ENCODE measurements at places on chromosomes 2 and 18.

- DNase-seq = no peak
Measured at GRCh38 chr2:219266232-219266631, 12.5 kb upstream of the TUBA4A start.

GRCh38 chr2:31945572-31945935 is 65.3 kb downstream of the MEMO1 start:
- no peak for DNase-seq

- DNase-seq = no peak
Measured at GRCh38 chr18:47284721-47285395, 33.4 kb upstream of the SKOR2 start.

GRCh38 chr2:17971531-17972125 is 93.2 kb downstream of the KCNS3 start:
- no peak for DNase-seq

DNA sequence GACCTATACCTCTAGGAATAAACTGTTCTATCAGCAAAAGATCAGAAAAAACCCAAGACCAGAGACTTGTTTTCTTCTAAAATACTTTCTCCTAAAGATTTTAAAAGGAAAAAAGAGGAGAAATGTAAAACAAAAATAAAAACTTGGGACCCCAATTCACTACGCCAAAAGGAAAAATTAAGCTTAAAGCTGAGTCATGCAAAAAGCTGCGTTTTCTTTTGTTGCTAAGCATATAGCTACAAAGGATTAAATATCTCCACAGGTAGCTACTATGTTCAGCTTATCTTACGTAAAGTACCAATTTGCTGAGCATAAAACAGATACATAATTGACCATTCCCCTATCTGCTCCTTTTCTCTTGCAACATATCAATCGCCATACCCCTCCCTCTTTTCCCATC is 950.0 kb upstream of the NXPH2 start:
- no peak for DNase-seq

DNA sequence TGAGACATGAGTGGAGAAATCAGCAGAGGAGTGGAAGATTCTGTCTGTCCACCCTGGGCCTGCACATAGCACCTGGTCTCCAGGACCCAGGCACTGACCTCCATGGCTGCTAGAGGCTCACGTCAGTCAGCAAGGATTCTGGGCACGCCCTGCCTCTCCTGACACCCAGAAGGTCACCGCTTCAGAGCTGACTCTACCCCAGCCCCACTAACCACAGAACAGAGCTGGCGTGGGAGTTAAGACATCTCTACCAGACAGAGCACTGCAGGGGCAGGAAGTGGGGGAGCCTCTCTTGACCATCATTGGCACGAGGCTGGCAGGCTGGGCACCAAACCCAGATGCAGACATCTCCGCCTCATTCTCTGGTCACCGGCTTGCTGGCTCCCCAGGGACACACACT is 3.0 kb downstream of the ADCY3 start:
- DNase-seq = no peak

GRCh38 chr18:13317801-13318200 is 99.2 kb downstream of the LDLRAD4 start:
- no peak for DNase-seq

- DNase-seq = no peak
Measured at GRCh38 chr2:27572439-27572838, 10.4 kb upstream of the ZNF512 start.

DNA sequence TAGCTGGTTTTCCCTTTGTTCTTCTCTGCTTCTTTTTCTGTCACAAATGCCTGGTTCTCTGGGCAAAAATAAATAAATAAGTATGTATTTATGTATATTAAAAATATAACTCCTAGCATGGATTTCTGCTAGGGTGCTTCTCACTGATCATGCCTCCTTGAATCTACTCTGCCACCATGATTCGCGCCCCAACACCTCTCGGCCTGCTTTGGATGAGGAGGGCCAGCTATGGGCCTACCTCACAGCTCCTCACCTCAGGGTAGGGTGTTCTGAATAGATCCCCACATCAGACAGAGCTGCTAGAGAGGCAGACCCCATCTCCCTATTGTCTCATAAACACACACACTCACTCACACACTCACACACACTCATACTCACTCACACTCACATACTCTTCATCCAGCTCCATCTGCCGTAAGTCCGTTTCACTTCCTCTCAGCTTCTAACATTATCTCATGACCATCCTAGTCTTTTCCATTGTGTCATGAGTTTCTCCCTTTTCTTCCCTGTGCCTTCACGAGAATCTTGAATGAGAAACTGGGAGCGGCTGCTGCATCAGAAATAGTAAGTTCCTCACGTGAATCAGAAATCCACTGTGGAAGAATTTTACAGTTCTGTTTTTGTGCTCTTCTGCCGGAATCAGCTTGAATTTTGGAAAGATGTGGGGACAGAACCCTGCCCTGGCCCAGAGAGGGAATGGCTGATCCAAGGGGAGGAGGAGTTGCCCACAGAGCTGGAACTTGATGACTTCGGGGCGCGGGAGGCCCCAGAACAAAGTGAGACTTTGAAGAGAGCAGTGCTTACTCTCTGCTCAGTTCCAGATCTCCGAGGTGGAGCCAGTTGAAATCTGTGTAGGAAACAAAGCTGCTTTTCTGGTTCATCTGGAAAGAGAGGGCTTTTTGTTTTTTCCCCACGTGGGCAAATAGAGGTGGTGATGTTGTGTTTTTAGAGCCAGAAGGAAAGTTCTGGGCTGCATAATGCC is 20.9 kb downstream of the ANXA4 start:
- DNase-seq = no peak

DNA sequence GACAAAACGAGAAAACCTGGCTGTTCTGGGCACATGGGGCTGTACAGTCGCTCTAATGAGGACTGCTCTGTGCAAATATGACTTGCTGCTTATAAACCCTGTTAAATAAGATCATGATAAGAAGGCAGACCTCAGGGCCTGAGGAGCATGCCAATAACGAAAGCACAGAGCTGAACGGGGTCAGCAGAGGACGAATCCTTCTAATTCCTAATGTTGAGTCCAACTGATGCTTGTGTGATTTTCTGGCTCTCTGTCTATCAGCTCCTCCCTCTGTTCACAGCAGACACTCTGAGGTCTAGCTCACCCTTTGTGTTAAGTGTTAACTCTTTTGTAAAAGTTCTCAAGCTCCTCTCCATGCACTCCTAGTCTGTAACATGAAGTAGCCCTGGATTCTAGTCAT is 167.2 kb upstream of the REV1 start:
- peak; percentile 84 for DNase-seq

- DNase-seq = no peak
Measured at GRCh38 chr2:207206011-207206410, 40.3 kb upstream of the KLF7 start.

DNA sequence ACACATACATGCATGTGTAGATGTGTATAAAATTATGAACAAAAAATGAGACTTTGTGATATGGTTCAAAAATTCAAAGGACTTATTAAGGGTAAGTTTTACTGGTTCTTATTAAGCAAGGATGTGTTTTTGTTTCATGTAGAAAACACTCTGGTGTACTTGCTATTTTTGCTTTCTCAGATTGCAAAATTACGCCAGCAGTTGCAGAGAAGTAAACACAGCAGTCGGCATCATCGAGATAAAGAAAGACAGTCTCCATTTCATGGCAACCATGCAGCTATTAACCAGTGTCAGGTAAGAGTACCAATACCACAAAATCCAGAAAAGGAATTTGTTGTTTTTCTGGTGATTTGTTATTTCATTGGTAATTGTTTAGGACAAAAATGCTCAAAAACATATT is 91.3 kb downstream of the FAM117B start:
- DNase-seq = no peak

DNA sequence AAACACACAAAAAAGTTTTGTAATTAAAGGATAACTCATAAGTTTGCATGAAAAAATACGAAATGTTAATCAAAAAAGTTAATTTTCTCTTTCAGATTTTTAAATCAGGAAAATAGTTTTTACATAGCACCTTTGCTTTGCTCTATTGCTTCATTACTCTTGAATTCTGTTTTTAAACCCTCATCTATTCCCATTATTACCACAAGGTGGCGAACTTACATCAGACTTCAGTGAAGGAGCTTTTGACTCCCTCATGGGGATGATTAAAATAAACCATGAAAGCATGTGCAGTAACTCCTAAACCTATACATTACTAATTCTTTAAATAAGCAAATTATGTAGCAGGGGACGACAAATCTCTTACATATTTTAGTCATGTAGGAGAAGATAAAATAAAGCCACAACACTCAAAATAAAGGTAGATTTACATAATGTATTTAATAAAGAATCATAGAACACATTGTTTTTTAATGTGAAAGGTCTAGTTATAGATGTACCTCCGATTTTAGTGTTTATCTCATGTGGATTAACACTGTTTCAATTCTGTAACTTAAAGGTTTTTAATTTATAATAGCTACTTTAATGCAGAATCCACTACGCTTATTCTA is 105.2 kb downstream of the NETO1 start:
- no peak for DNase-seq

DNA sequence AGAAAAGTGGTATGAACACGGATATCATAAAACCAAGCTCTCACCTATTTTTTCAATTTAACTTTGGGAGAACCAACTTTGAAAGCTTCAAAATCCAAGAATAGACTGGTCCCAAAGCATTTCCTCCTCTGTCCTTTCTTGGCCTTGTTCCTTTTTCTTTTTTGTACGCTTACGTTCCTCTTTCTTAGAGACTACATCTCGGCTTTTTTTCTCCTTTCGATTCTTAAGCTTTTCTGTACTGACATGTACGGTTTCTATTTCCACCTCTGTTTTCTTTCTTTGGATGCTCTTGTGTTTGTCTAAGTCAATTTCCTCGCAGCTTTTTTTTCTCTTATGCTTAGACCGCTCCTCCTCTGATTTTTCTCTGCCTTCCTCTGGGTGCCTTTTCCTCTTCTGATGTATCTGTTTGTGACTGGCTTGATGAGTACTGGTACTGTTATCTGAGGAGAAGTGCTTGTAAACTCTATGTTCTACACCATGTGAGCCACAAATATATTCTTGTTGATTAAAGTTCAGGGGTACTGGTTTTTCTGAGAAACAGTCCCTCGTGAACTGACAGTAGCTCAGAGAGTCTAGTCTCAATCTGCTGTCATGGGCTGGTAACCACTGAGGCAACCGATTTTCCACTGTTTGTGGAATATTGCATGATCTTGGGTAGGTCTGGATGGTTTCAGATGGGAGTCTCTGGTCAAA is 11.5 kb upstream of the RNU2-63P start:
- DNase-seq = no peak

DNA sequence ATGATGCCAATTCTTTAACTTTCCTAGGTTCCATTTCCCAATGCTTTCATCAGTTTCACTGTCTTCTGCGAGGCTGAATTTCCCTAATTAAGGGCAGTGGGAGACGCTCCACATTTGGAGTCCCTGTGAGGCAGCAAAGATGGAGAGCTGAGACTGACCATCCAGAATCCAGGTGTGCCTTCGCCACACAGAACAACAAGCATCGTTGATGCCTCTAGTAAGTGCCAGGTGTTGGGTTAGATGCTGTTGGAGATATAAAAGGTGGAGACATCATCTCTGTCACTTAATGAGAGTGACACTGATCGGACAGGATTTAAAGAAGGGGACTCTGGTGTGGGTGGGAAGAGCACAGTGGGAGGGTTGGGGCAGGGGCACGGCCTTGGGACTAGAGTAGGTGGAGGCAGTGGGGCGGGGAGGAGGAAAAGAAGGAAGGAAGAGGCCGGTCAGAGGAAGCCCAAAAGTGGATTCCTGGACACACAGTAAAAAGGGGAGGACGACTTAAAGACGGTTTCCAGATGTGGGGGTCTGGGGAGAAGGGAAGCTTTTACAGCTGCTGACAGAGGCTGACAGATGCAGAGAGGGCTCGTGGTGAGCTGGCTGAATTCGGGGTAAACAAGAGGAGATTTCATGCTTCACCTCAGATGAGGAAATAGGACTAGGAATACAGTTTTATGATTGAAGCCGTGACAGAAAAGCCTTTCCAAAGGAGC is 113.0 kb downstream of the BCL2 start:
- no peak for DNase-seq

- no peak for DNase-seq
Measured at GRCh38 chr18:38923540-38923939, 1357.9 kb upstream of the CELF4 start.

DNA sequence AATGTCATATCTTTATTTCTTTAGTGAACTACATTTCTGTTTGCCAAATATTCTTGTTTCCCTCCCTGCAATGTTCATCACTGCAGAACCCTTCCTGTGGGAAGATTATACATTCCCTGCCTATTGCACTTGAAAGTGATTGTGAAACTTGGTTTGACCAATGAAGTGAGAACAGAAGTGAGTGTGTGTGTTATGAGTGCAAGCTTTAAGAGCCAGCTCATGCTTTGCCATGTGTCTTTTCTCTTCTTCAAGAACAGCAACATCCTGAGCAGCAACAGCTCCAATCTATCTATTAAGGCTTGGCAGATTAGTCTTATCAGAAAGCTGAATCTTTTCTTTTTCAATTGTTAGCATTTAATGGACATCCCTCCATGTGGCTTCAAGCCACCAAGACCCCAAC is 42.0 kb upstream of the UBE2E3 start:
- DNase-seq = no peak

- DNase-seq = no peak
Measured at GRCh38 chr2:188676010-188676400, 298.2 kb upstream of the COL3A1 start.

GRCh38 chr2:23718931-23719700 is 207.8 kb downstream of the ATAD2B start:
- no peak for DNase-seq

DNA sequence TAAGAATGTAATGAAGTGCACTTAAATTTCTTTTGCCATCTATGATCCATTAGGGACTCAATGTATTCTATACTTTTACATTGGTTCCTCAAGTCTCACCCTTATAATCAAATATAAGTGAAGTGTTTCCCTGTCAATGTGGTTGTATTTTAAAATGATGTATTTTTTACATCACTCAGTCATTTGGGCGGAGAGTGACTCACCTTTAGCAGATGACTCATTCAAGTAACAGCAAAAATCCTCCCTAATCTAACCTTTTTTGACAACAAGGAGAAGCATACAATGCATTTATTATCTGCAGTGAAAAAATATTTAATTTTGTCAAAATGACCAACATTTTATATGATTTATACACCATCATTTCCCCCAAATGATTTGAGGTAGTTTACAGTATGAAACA is 94.4 kb downstream of the FANCL start:
- no peak for DNase-seq

DNA sequence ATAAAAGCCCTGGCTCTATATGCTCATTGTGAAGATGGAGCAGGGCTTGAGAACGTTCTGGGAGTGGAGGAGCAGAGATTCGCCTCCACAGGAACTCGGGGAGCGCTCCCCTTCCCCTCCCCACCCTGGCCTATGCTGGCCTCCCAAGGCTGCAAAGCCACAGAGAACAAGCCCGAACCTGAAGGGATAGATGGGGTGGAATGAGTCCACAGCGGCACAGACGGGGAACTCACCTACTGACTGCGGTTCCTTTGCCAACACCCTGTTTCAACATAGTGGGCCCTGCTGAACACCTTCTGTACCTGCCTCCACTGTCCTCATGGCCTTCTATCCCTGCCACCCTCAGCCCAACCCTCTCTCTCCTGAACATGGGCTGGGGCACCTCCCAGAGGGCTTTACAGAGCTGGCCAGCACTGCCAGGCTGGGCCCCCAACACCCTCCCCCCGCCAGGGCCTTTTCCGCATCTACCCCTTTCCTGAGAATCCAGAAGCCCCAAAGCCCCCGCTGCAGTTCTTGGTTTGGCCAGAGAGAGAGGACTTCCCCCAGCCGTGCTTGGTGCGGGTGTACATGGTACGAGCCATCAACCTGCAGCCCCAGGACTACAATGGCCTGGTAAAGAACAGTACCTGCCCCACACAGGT is 41.5 kb downstream of the LMAN2L start:
- no peak for DNase-seq

- DNase-seq = no peak
Measured at GRCh38 chr18:78776151-78776550, 203.5 kb upstream of the SALL3 start.

Measured in adrenal gland (tissue), 19 donors.